Stimulated activated CD8-positive, alpha-beta memory T cell treated with anti-CD3 and anti-CD28 coated beads, Interleukin-2, amount 100 ng/mL, for 1 hour (primary cell): ENCODE measurements at places on chromosomes 16 and 17.

DNA sequence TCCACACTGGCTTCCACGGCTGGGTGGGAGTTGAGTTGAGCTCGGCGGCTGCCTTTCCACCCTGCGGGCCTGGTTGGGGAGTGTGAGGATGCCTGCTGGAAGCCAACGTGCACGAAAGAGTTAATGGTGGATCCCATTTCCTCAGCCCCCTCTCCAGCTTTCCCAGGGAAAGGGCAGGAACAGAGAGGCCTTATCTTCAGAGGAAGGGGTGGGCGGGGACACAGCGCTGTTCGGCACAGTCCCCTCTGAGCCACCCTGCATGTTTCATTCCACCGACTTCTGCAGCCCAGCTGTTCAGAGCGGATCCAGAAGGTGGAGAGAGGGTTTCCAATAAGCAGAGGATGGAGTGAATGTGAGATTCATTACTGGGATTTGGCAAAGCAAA lies 295.3 kb downstream of the SEC14L1 start:
- DNase-seq = no peak

DNA sequence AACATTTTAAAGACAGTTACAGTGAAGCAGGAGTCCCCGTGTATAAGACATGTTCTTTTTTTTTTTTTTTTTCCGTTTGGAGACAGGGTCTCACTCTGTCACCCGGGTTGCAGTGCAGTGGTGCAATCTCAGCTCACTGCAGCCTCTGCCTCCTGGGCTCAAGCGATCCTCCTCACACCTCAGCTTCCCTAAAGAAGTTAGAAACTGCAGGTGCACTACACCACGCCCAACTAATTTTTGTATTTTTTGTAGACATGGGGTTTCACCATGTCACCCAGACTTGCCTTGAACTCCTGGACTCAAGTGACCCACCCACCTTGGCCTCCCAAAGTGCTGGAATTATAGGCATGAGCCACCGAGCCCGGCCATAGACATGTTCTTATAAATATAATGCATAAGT lies 3.0 kb downstream of the EVI2B start:
- no peak for DNase-seq

GRCh38 chr16:7278636-7279035 lies 54.0 kb upstream of the RBFOX1 start:
- DNase-seq = no peak

- DNase-seq = no peak
These were observed 9.3 kb downstream of the NUBP1 start for GRCh38 chr16:10752843-10753523.

DNA sequence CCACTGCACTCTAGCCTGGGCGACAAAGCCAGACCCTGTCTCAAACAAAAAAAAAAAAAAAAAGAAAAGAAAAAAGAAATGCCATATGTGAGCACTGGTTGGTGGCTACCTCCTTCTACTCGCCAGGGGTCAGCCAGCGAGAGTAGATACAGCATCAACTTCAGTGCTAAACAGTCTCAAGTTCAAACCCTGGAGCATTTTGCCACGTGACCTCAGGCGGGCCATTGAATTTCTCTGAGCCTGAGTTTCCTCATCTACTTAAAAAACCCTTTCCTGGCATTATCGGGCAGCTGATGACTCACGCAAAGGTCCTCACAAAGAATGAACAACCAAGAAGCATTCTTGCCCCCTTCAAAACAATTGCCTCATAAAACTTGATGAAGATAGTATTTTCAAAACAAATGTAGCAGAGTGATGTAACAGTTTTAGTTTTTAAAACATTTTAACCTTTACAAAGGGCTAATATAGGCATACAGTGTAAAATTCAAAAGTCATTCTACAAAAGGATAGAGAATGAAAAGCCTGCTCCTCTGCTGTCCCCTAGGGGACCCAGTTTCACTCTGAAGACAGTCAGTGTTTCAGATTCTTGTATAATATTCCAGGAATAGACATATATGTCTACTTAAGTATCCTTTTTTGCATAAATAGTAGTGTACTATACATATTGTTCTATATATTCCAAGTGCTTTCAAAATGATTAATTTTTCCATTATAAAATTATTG lies 28.4 kb downstream of the DNAH2 start:
- DNase-seq = no peak

- no peak for DNase-seq
These were observed 23.1 kb upstream of the PHF12 start for GRCh38 chr17:28974451-28974850.

DNA sequence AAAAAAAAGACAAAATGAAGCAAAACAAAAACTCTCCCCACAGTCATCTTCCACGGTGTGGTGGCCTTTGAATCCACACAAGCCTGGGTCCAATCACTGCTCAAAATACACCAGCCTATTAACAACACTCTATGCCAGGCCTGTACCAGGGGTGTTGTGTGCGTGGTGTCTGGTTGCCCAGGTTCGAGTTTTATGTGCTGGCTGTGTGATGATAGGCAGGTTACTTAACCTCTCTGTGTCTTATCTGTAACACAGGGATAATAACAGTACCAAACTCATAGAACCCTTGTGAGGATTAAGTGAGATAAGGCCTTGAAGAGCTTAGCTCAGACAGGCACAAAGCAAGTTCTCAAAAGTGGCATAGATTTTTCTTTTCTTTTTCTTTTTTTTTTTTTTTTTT lies 235.2 kb downstream of the PARN start:
- no peak for DNase-seq

GRCh38 chr16:78704416-78704815 lies 605.0 kb downstream of the WWOX start:
- no peak for DNase-seq

DNA sequence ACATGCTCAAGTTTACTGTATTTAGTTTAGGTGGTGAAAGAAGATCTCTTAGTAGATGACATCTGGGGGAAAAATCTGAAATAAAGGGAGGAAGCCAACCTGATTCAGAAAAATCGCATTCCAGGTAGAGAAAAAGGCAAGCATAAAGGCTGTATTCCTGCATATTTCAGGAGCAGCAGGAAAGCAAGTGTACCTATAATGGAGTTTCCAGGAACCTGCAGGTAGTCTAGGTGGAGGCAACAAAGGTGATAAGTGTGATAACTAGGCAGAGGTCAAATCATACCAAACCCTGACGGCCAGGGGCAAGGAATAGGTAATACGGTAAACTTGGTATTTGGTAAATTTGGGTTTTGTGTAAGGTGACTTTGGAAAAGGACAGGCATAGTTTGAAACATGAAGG lies 132.8 kb upstream of the GOT2 start:
- no peak for DNase-seq

DNA sequence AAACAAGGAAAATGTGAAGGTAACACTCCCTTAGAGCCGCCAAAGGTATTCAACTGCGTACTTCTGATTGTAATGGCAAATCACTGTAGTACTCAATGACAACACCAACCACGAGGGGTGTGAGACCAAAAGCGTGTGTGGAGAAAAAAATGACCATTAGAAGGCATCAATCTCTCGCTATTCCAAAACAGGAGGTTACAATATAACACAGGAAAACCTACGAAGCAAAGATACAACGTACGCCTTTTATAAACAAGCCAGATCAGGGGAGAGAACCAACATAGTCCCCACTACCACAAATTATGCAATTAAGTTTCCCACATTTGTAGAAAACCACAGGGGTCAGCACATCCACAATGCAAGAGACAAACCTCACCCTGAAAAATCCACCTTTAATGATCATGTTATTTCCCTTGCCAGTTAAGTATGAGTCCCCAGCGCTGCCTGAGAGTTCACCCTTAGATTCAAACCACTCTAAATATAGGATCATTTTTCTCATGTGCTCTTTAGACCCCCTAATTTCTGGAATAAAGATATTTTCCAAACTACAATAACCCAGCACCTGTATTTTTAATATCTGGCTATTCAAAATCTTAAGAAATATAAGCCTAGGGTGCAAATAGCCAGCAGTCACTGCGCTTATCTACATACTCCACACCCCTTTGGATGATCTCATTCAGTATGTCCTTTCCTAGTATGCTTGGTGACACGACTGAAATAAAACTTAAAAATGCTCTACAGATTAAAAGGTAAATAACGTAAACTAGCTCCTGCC lies 12.4 kb downstream of the TEX14 start:
- no peak for DNase-seq

GRCh38 chr17:49631496-49631895 lies 46.4 kb downstream of the SPOP start:
- no peak for DNase-seq

- no peak for DNase-seq
These were observed 11.8 kb upstream of the FAM117A start for GRCh38 chr17:49775546-49776260.

GRCh38 chr16:30934827-30935557 lies 11.6 kb downstream of the FBXL19 start:
- no peak for DNase-seq

DNA sequence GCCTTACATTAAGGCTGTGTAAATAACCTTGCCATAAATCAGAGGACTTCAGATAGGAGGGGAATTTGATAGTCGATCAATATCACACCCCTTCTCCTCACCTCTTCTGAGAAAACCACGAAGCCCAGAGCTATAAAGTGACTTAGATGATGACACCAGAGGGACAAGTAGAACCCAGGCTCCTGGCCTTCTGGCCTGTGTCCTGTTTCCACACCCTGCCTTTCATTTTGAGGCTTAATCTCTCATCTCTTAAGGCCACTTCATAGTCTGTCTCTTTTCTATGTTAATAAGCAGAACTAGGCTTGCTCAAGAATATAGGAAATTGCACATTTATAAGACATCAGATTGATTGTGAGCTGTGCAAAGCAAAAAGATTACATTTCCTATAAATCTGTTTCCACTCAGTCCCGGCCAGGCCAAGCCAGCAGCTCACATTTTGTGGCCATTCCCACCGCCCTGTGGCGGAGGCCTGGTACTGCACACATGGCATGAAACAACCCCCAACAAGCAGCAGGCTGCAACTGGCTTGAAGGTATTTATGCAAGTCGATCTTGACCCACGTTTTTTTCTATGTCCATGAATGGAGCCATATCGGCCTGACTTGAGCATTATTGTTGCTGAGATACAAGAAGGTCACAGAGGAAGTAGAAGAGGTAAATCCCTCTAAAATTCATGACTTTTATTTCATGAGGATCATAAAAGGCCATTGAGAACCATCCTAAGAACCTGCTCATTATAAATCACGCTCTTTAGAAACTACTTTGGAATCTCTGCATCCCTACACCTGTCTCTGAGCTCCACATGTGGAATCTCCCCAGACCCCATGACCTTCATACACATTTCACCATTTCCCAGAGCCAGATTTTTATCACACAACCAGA lies 93.7 kb downstream of the PMP22 start:
- DNase-seq = no peak

GRCh38 chr16:86529160-86529559 lies 18.8 kb downstream of the FOXF1 start:
- DNase-seq = no peak

DNA sequence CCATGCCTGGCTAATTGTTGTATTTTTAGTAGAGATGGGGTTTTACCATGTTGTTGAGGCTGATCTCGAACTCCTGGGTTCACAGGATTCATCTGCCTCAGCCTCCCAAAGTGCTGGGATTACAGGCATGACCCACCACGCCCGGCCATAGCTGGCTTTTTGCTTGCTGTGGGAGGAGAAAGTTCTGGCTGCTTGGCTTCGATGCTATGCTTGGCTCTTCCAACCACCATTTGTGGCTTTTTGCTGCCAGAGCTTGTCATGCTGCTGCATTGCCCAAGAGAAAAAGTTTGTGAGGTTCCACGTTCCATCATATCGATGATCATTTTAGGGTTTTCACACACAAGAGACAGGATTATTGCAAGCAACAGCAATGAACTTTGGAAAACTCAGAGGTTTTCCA lies 16.2 kb downstream of the BMERB1 start:
- no peak for DNase-seq

DNA sequence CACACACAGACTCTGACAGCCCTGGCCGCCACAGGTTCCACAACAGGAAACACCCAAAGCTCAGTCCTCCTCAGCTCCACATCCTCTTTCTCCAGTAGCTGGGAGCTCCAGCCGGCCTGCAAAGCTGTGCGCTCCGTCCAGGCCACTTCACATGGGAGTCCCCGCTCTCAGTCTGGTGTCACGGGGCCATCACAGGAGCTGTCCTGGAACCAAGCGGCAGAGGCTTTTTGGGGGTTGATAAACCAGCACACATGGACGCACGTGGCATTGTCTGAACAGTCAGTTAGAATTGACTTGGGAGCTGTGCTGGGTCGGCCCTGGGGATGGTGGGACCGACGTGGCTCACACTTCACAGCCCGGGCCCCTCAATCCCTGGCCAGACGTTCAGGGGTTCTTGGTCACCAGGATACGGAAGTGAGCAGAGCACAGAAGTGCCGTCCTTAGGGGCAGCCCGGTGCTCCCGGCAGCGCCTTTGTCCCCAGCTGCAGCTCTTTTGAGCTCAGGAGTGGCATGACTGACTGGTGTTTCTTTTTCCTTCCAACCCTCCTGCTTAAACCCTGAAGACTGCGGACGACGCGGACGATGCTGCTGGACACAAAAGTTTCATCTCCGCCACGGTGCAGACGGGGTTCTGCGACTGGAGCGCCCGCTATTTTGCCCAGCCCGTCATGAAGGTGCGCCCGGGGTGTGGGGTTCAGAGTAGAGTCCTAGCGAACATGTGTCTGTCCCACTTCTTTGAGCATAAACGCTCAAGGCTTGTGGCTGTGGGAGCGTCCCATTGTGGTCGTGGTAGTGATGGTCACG lies 66.6 kb upstream of the CHMP6 start:
- no peak for DNase-seq

DNA sequence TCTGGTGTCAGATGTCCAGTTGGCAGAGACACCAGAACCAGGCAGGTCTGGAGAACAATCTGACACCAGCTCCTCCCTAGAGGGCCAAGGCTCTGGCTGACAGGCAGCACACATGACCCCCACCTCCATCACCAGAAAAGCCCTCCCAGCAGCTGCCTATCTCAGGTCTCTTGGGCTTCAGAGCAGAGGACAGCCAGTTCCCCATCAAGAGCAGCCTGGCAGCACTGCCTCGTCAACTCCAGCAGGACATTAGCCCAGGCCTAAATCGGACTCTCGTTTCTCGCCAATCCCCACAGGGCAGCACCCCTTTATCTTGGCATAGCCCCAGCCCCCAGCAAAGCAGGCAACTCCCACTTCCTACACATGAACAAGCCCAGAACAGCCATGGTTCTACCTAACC lies 4.4 kb downstream of the JUP start:
- no peak for DNase-seq

- DNase-seq = no peak
These were observed 157.7 kb upstream of the ZNF267 start for GRCh38 chr16:31715915-31716314.

- peak; percentile 55 for DNase-seq
These were observed 14.5 kb upstream of the VWA3A start for GRCh38 chr16:22077700-22078313.
